ENCODE measurements at places on chromosomes 13 and 19.

GRCh38 chr13:113460599-113460998, 7.3 kb upstream of the ADPRHL1 start:
- DNase-seq: no peak

- DNase-seq: no peak
Measured at GRCh38 chr19:2982561-2982960, 5.2 kb downstream of the TLE6 start.

DNA sequence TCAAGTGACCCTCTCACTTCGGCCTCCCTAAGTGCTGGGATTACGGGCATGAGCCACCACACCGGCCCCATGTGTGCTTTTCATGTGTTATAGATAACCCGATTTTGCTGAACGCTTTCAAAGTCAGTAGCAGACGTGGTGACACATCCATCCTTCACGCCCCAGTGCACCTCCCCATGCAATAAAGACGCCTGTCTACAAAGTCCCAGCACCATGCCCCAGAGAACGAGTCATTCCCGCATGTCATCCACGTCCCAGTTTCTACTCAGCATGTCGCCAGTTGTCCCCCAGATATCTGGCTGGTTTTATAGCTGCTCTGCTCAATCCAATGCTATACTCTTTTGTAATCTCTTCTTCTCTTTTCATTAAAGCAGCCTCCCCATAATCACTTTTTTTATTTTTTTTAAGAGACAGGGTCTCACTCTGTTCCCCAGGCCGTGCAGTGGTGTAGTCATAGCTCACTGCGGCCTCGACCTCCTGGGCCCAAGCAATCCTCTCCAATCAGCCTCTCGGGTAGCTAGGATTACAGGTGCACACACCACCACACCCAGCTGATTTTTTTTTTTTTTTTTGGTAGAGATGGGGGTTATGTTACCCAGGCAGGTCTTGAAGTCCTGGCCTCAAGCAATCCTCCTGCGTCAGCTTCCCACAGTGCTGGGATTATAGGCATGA, 42.5 kb downstream of the DNM2 start:
- no peak for DNase-seq

DNA sequence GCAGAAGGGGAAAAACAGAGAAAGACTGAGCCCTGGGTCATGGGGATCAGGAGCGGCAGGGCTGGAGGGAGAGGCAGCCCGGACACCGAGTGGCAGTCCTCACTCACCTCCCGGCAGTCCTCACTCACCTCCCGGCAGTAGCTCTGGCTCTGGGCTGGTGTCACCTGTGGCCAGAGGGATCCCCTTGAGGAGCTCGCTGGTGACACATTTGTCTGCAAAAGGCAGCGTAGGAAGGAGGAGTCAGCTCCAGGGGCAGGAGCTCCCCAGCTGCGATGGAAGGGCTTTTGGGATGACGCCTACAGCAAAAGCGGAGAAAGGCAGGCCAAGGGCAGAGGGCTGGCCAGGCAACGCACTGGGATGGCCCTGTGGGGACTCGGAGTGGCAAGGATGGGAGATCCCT, 739 bp downstream of the EIF3G start:
- DNase-seq: no peak

DNA sequence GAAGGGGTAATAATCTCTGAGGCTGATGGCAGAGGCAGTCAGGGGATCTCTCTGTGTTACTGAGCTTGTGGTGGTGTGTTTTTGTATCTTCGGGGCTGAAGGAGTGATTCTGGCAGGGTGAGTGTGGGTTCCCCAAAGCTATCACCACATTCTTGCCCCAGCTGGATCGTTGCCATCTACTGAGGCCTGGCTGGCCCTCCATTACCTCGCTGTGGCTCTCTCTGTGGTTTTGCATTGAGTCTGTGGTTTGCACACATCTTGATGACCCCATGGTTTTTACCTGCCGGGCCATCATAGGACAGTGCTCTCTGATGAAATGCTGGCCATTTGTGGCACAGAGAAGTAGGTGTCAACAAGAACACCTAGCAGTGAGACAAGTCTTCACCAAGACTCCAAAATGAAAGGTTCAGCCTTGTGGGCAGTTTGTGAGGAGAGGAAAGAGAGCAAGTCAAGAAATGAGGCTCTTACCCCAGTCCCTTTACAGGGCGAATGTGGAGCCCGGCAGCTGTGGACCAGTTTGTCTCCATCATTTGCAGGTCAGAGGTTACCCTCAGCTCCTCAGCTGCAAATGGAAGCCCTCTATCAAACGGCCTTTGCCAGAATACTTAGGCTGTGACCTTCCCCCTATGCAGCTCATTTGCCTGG, 69.0 kb upstream of the NPAS1 start:
- DNase-seq: no peak

DNA sequence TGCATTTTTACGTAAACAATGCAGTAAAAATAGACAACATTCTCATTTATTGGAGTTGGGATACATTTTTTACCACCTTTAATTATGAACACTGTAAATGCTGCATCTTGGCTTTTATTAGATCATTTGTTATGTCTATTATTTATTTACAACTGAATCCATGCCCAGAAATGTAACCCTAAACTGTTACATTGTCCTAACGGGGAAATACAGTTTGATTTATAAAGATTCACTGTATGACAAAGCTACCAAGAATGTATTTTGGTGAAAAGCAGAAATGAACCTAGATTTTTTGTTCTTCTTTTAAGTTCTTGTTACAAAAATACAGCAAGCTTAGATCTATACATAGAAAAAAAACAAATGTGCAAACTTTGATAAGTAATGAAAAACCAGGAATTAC, 1.1 kb downstream of the METTL21C start:
- DNase-seq: no peak

GRCh38 chr19:8393871-8394250, 3.7 kb downstream of the RAB11B start:
- DNase-seq: no peak

DNA sequence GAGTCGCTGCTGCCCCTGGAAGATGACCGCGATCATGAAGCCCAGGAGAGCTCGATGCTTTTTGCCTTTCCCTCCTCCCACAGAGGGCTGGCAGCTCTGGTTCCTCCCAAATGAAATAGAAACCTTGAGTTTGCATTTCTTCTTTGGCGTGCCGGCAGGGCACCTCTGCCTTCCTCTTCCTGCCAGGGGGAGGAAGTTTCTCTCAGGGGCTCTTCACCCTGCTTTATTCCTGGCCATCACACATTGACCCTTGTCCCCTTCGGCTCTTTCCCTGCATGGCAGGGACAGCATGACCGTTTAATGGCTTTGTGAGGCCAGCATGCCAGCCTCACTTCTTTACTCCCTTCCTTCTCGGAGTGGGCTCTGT, 47.9 kb downstream of the ACTN4 start:
- DNase-seq: no peak

DNA sequence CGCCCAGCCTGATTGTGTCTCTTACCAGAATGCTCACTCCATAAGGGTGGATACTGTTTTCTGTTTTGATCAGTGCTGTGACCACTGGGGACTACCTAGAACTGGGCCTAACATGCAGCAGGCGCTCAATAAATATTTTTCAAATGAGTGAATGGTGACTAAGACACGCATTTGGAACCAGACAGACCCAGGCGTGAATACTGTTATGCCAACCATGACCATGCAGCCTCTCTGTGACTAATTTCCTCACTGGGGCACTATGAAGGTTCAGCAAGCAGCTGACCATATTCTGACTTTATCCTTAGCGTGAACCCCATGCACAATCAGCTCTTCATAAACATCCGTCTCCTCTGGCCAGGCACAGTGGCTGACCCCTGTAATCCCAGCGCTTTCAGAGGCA, 13.0 kb upstream of the SPC24 start:
- DNase-seq: no peak

DNA sequence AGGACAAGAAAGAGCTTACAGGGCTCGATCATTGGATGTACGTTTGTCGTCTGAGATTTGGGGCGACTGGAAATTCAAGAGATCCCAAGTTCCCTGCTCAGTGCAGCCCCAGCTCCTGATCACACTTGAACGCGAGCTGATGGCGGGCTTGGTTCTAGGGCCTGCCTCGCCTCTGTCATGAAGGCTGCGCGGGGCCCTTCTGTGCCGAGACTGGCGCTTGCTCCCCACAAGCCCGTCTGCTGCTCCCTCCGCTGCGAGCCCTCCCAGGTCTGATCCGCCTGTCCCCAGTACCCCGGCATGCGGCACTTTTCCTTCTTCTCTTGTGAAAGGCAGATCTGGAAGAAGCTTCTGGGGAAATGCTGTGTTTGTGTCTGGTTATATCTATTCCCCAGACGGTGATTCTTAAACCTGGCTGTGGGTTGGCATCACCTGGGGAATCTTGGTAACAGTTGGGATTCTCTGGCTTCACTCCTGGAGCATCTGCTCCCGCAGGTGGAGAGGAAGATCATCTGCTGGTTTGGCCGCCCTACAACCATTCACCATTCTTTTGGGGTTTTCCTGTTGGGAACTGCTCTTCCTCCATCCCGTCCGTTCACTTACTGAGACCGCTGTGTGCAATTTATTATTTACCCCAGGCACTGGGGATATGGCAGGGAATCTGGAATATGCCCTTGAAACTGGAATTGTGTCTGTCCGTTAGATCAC, 43.6 kb downstream of the SIPA1L3 start:
- DNase-seq: no peak

GRCh38 chr13:110511509-110512181, 49.9 kb downstream of the RAB20 start:
- no peak for DNase-seq

DNA sequence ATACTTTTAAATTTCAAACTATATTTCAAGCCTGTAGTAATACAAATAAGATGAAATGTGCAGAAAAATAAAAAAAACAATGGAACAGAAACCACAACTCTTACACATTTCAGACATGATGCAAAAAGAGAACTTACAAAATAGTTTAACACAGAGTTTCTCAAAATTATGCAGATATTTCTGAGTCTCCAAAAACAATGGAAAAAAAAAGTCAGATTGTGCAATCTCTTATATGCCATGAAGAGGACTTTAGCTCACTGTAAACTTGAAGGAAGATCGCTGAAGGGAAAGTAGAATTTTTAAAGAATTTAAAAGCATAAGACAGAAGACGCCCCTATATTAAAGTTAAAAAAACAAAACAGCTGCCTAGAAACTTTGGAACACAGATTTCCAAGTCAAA, 20.4 kb downstream of the ZNF708 start:
- DNase-seq: no peak

- DNase-seq: no peak
Measured at GRCh38 chr19:17872251-17873001, 681 bp downstream of the SLC5A5 start.

DNA sequence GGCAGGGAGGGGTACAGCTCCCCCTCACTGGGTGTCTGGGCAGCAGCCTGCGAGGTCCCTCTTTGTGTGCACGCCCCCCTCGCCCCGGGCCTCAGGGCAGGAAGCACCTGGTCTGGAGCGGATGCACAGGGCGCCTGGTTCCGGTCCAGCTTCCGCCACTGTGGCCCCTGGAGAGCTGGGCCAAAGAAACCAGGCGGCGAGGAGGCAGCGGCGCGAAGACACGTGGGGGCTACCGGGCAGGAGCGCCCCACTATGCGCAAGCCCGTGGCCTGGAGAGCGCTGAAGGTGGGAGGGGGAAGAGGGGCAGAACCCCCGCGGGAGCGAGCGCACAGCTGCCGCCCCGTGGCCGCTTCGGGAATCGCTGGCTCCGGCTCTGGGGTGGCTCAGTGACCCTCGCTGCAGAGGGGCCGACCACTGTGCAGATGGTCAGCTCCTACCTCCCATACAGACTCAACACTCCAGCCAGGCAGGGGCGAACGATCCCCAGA, 1.7 kb upstream of the LYL1 start:
- no peak for DNase-seq

DNA sequence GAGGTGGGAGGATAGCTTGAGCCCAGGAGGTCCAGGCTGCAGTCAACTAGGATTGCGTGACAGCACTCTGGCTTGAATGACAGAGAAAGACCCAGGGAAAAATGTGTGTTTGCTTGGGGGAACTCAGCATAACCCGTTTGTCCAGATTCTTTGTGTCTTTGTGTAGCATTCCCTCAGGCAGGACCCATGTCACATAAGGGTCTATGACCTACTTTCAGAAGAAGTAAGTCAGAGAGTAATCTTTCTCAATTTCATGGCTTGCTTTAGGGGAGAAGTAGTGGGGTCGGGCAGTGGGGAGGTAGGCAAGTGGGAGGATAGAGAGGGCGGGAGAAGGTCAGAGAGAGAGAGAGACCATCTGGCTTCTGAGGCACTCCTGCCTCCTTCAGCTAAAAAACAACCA, 11.9 kb upstream of the PSPC1 start:
- peak; percentile 4 for DNase-seq

GRCh38 chr19:52601025-52601973, 31.2 kb downstream of the ZNF701 start:
- DNase-seq: peak; percentile 45

DNA sequence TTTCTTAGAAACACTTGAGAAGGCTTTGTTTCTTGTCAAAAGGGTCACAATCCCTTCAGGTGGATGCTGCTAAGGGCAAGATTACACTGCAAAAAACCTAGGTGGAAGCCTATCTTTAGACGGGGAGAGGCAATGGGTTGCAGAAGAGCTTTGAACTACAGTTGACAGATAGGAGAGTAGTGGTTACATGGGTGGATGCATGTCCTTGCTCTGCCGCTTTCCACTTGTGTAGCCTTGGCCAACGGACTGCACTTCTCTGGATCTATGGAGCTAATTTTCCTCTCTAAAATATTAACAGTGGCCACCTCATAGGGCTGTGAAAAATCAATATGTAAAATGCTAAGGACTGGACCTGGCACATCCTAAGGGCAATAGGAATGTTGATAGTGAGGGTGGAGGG, 980 bp downstream of the BCKDHA start:
- DNase-seq: no peak

DNA sequence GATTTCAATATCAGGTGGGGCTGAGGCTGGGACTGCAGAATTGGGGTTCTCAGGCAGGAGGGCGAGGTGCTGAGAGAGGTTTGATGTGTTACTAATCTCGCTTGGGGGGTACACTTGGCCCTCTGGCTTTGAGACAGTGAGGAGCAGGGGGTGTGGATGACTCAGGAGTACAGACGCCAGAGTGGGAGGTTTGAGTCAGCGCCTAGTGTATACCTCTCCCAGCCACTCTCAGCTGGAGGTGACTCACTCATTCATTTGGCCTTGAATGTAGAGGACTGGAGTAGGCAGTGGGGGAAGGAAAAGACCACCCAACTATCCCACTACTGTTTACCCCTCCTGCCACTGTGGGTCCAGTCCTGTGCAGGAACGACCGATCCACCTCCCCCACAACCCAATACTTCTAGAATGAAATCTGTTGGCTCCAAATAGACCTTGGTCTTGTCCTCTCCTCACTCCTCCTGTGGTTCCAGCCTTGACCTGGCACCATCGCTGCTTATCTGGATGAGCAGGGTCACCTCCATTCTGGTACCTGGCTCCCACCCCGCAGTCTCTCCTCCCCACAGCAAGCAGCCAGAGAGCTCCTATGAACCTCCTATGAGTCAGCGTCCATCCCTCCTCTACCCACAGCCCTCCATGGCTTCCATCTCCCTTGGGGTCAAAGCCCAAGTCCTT, 20.1 kb upstream of the ZNRF4 start:
- no peak for DNase-seq

Measured in NCI-H510A (cell line).